ENCODE measurements at places on chromosomes 6 and 20.

DNA sequence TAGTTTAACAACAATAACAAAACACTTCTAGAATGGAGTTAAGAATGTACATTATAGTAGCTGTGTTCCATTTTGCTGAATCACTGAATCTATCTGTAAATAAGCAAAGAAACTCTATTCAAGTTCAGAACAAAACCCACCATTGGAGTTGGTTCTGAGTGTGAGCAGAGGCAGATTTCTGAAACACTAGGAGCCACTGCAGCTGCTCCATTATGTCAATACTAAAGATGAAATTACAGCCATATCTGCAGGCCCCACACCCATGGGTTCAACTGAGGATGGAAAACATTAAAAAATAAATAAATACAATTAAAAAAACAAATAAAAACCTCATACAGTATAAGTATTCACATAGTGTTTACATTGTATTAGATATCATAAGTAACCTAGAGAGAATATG, 91.0 kb downstream of the REPS1 start:
- DNase-seq, result no peak

- DNase-seq, result peak; percentile 36
These were observed 893 bp downstream of the POLR1H start for GRCh38 chr6:30061858-30062458.

- peak; percentile 92 for DNase-seq
These were observed at the start of gene TNF for GRCh38 chr6:31575335-31575901. TNF (plus strand) TSS chr6:31575565; CDS start chr6:31575742, 177 bp downstream.

GRCh38 chr6:66210964-66211363, 503.9 kb upstream of the EYS start:
- no peak for DNase-seq

- DNase-seq, result no peak
These were observed 85.0 kb downstream of the SRC start for GRCh38 chr20:37430778-37431460.

DNA sequence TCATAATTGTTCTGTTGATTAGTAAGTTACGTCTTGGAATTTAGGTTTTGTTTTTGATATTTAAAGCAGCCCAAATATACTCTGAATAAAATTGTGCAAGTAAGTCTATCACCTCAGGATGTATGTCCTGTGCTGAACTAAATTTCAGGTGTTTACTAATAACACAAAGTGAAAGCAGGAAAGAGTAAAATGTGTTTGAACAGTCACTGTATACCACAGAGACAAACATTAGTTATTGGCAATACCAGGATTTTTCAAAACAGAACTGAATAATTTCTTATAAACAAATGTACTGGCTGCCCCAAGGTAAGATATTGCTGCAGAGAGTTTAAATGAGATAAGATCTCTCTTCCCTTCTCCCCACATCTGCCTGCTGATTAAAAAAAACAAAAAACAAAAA, 404.7 kb upstream of the RUNX2 start:
- DNase-seq, result no peak

DNA sequence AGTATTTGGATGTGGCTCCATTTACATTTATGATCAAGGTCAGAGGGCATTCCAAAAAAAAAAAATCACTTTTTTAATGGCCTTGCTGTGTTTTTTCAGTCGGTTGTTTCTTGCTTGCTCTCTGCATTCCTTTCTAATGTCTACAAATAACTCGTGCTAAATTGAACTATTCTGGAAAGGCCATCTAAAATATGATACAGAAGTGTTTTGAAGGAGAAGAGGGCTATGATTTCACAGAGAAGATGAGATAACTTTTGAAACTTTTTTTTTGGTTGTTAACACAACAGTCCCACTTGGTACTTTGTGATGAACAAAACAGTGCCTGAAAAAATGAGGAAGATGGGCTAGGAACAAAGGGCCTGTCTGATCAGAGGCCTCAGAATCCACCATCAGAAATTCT, 156.1 kb upstream of the SMLR1 start:
- no peak for DNase-seq

DNA sequence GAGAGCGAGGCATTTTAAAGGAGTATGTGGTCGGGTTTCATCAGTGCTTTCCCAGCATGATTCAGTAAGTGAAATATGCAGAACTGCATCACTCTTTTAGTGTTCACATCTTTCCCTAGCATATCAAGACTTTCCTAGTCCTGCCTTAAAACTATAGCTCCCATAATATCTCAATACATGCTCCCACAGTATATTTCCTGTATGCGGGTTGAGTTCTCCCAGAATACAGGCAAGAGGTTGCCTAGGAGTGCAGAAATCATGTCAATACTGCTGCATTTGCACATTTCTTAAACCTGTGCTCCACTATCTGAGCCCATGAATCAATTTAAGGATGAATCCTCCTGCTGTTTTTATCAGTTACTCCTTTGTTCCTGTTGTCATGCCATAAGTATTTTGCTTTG, 386.6 kb upstream of the SLC35B3 start:
- DNase-seq, result no peak

DNA sequence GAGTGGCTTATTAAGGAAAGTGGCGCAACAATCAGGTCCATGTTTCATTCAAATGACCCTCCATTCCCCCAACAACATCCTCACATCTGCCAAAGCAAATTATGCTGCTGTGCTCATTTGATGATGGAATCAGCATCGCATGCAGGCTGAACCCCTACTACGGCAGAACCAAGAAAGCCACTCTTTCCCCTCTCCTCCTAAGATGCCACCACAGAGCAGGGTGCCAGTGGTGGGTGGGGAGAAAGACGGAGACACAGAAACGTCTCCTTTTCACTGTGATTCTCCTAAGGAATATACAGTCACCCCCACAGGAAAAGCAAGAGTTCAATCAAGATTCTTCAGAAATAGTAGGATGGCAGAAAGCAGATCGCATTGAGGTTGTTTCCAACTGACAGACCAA, 17.1 kb downstream of the HEBP2 start:
- DNase-seq, result no peak

- no peak for DNase-seq
These were observed 754.9 kb upstream of the CHD6 start for GRCh38 chr20:42373049-42373448.

- DNase-seq, result no peak
These were observed 27.3 kb downstream of the FAM229B start for GRCh38 chr6:112114577-112115223.

DNA sequence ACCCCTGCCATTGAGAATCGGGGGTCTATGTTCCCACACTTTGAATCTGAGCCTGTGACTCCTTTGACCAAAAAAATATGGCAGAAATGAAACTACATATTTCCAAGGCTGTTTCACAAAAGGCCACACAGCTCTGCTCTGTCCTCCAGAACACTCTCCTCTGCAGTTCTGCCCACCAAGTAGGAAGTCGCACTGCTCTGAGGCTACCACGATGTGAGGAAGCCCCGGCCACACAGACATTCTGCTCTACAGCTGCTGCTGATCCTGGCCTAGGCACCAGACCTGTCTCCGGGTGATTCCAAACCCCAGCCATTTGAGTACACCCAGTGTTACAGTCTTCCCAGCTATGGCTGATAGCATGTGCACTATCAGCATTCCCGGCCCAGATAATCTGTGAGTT, 85.1 kb downstream of the LYRM4 start:
- no peak for DNase-seq

GRCh38 chr6:144194293-144194810, 44.0 kb downstream of the STX11 start:
- no peak for DNase-seq

DNA sequence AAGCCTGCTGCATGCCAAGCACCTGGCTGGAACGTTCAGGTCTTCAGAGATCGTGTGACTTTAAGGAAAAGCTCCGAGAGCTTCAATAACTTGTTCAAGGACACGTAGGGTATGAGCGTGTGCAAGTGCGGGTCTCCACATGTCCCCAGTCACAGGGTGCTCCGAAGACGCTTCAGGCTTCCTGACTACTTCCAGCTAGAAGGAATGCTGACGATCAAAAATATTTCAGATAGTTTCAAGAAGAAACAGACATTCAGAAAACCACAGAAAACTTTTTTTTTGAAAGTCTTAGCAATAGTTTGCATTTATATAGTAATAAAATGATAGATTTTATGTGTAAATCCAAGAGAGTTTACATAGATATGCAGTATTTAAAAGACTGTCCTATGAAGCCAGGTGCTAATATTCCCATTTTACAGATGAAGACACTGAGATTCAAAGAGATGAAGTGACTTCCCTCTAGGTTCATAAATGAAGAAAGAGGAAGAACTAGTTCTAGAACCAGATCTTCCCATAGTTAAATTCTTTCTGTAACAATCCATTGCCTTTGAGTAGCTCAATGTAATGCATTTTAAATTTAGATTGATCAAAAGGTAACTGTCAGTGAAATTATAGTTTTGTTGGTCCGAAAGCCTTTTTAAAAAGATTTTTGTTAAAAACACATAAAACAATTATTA, 247.6 kb downstream of the MYLK4 start:
- no peak for DNase-seq

GRCh38 chr20:31630187-31630790, 7.4 kb upstream of the COX4I2 start:
- no peak for DNase-seq

GRCh38 chr6:74128536-74128935, 432.5 kb downstream of the CD109 start:
- DNase-seq, result no peak

- no peak for DNase-seq
These were observed 17.2 kb upstream of the QKI start for GRCh38 chr6:163397326-163397725.

DNA sequence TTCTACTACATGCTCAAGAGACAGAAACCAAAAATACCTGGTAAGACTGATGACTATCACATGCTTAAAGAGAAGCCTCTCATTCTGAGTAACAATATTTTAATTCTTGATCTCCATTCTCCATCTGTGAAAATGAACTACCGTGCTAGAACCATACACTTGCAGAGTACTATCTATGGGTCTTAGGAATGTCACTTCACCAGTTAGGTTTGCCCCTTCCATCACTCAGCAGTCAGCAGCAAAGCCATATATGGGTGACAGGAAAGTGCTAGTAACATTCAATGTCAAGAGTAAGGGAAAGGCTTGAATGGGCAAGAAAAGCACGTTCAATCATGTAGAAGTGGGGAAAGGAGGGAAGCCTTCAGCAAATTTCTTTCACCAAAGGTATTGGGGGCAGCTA, 2.3 kb downstream of the DNAAF9 start:
- DNase-seq, result no peak

DNA sequence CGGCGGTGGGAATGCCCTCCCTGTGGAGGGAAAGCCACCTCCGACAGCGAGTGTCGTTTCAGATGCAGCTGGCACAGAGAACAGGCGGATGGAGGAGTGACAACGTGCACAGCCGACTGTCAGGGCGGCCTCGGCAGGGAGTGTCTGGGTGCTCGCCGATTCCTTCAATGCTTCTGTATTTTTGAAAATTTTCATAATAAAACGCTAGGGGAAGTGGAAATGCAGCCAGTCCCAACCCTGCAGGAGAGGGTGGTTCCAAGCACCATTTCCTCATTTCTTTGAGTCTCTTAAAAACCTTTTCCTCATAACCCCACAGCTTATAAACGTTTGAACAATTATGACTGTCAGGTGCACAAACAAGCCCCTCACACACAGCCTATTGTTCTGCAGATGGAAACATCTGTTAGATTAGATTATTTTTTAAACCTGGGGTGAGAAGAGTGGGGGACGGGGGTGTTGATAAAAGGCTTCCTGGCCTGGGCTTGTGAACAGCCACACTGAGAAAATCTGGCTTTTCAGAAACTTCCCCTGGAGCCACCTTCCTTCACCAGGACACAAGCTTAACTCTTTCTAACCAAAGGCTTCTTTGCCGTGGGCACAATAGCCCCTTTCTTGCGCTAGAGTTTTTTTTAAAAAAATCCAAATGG, 228.9 kb downstream of the ANKRD60 start:
- no peak for DNase-seq

- peak; percentile 42 for DNase-seq
These were observed 780 bp upstream of the TAF4 start for GRCh38 chr20:62066339-62066982.

- no peak for DNase-seq
These were observed 18.1 kb downstream of the BPI start for GRCh38 chr20:38321959-38322598.

GRCh38 chr6:137765059-137765458, 102.0 kb upstream of the TNFAIP3 start:
- no peak for DNase-seq

DNA sequence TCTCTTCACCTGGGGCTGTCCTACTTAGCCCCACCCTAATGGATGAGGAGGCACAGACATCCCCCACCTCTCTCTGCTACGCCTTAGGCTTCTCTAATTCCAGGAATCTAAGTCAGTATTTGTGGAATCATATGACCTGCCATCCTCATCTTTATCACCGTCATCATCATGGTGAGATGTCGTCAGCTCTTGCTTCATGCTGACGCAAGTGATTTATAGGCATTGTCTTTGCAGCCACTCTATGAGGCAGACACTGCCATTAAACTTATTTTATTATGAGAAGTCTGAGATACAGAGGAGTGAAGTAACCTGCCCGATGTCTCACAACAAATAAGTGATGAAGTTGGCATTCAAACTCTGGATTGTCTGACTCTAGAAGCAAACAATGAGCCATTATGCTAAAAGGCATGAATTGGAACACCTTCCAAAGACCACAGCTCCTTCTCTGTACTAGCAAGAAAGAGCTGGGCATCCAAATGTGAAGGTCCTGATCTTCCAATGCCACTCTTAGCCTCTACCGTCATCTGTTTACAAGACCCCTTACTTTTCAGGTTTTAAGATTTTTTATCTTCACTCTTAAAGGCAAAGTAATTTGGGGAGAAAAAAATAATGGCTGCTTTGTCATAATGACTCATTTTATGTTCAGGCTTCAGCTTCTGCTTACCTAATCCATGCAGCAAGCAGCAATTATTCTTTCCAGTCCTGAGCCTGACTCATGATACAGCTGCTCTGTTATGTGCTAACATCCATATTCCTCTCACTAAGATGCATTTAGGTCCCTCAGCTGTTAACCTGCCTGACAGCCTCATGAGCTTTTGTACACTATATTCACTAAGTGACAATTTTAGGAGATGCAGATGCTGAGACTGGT, 113.7 kb upstream of the BCLAF1 start:
- DNase-seq, result no peak

GRCh38 chr6:155995281-155995680, 539.6 kb upstream of the NOX3 start:
- DNase-seq, result no peak

DNA sequence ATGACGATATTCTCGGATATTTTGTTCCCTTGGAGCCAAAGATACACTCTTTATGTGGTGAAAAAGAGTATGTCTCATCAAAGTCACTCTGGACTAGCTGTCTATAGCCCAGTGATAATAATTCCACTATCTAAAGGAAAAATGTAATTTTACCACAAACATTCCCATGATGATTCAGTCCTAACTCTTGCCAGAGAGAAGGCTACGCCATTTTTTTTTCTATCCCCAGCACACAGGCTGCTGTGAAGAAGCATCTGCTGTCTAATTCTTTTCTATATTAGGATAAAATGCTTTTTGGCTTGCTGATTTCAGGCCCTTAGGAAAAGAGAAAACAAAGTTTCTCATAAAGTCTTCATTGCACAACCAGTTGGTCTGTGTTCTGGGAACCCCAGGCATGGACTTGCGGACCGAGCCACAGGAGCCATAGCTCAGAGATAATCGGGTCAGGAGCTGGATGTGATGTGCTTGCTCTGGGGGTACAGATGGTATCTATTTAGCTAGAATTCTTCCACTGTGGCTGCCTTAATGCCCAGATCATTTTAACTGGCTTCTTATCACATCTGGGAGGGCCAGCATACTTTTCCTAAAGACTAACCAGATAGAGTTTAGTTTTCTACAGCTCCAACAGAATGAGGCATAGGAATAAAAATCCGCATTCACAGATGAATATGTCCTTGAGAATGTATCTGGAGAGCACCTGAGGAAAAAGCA, 683.7 kb upstream of the ID4 start:
- no peak for DNase-seq

GRCh38 chr6:139990856-139991465, 616.5 kb upstream of the CITED2 start:
- DNase-seq, result no peak
